ENCODE measurements at places on chromosomes 1 and 21.

GRCh38 chr1:200909757-200910239 lies 15.1 kb downstream of the INAVA start:
- no peak for DNase-seq

- DNase-seq = no peak
Measured at GRCh38 chr1:181632492-181632891, 149.2 kb downstream of the CACNA1E start.

DNA sequence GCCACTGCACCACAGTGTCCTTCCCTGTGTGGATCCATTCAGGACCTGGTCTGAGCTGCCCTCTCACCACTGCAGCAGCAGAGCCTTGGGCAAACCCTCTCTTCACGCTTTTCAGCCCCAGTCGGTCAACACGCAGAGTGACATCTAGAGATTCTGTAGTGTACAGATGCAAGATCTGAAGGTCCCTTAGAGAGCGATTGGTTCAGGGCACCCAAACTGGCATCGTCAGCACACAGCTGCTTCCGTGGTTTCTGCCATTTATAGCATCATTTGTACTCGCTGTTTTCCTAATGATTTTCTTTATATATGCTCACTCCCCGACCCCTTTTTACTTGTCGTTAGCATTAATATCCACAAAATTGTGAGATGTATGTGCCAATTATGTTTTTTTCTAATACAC lies 1.5 kb upstream of the ASCL5 start:
- DNase-seq = no peak

- DNase-seq = no peak
Measured at GRCh38 chr1:45244660-45245059, 38.3 kb upstream of the ZSWIM5 start.

DNA sequence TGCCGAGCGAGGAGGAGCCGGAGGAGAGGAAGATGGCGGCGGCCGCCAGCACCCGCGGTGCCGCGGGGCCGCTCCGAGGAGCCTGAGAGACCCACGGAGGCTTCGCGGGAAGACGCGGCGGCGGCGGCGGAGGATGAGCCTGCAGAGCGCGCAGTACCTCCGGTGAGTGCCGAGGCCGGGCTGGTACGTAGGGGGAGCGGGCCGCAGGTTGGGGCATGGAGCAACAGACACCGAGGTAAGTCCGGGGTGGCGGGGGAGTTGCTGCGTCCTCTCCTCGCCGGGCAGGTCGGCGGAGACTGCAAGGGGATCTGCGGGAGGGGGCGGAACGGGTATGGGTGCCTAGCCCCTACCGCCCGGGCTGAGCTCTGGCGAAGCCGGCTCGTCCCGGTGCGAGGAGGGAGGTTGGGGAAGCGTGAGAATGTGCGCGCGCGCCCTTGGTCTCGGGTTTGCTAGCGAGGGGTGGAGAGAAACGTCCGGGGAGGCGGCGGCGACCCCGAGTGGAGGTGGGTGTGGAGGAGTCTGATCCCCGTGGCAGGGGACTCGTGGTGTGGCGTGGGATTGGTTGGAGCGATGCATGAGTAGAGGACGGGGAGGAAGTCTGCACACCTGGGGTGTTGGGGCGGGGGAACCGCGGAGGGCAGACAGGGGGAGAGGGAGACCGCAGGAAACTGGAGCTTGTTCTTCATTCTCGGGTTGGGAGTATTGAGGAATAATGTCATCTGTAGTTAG lies at the start of gene SMG7:
Gene SMG7 (plus strand): TSS at position 12 of the 729 bp plus-strand sequence. CDS start 122 bp downstream, at position 134.
- DNase-seq = no peak
